ENCODE measurements at places on chromosomes 7 and 10.
A peak's percentile ranks its signal among the peaks of the same experiment; 100 is the strongest.

- peak; percentile 33 for DNase-seq
Measured at GRCh38 chr7:147245274-147245673, 1128.7 kb downstream of the CNTNAP2 start.

GRCh38 chr7:151716323-151716722 is 160.6 kb downstream of the PRKAG2 start:
- no peak for DNase-seq

DNA sequence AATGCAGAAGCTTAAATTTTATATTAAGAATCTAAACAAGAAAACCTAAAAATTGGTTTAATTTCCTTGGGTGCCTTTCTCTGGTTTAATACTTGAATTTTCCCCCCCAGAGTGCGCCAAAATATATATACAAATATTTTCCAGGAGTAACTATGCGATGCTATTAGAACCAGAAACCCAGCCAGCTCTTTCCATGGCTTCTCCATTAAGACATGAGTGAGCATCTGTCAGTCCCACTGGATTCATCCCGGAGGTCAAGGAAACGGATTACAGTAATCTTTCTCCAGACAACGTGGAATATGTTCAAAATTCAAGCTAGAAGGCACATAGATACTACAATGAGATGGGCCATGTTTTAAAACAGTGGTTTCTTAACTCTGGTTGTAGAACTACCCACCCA is 148.8 kb downstream of the TAX1BP1 start:
- DNase-seq: no peak

DNA sequence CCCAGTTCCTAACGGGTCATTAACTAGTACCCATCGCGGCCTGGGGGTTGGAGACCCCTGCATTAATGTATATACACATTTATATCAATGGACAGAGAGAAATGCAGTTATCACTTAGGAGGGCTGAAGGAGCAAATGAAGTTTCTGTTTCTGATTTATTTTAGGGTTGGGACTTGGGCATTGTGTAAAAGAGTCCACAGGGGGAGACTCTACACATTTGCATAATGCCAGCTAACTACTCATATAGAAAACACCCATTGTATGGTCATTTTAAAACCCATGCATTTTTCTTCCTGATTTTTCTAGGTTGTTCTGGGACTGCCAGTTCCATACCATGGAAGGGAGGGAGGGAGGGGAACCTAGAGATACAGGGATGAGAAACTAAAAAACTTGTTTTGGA is 23.5 kb downstream of the BCCIP start:
- DNase-seq: no peak

DNA sequence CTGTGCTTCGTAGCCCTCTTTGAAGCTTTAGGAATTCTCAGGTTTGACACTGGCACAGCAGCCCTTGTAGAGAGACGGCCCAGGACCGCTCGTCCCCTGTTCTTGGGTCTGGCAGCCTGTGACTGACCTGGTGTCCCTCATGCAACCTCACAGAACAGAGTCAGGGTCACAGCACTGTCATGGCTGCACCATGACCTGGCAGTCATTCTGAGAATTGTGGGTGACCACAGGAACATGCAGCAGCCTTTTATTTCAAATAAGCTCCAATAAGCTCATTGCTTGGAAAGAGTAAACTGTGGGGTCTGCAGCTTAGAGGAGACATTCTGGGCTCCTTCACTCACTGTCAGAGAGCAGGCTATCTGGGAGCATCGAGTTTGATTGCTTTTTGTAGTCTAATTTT is 42.5 kb downstream of the MYO1G start:
- DNase-seq: peak; percentile 17

DNA sequence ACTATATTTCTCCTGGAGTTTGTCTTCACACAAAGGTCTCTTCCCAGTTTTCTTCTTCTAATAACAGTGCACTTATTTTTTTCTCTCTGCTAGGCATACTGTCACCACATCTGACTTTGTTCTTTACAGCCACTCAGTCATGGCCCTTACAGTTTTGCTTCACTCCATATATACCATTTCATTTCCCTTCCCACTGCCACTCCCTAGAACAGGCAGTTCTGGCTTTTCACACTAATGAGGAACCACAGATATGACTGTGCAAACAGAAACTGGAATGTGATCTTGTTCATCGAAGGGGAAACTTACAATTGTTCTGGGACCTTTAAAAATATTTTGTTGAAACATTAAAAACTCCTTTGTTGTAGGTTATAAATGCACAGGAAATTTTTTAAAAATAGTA is 67.3 kb downstream of the EPDR1 start:
- no peak for DNase-seq

- DNase-seq: no peak
Measured at GRCh38 chr7:28029051-28029450, 151.5 kb downstream of the JAZF1 start.

DNA sequence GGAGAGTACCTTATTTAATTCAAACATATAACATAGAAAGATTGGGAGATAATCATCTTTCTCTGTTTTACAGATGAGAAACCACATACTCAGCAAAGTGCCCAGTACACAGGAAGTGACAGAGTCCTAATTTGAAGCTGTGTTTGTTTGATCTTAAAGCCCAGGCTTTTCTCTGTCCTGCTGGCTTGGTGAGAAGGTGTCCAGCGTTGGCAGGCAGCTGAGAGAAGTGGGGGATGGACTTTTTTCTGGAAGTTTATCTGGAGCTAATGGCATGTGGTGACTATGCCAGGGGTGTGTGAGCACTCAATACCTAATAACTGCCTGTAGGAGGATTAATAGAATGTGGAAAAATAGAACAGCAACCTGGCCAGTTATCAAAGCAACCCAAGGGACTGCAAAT is 60.8 kb downstream of the NPSR1 start:
- DNase-seq: peak; percentile 35

DNA sequence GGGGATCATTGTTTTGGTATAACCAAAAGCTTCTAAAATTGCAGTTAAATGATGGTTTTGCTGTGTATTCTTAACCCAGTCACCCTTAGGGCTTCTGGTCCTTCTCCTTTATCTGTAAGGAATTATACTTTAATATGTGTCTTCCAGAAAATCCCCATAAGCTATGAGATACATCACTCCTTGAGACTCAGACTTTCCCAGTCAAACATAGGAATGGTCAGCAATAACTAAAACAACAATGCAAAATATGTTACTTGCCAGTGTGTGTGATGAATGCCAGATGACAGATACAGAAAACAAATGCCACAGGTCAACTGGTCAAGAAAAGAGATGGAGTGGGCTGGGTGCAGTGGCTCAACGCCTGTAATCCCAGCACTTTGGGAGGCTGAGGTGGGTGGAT is 10.1 kb downstream of the ADD3 start:
- no peak for DNase-seq

DNA sequence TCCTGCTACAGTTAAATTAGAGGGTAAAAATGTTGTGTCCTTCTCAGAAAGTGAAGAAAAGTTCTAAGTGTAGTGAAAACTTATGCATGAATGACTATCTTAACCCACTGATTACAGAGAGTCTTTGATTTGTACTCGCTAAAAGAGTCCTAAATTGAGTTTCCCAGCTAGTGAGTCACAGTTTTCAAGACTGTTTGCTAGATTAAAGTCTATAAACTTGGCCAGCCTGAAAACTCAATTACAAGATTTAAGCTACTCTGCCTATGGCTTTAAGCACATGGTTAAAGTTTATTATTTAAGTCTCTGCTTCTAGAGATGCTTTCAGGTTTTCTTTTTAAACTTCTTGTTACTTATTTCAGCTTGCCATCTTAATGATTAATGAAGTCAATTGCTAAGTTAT is 44.4 kb downstream of the MRPS24 start:
- no peak for DNase-seq

GRCh38 chr7:127209886-127210285 is 42.9 kb downstream of the GRM8 start:
- no peak for DNase-seq

- DNase-seq: no peak
Measured at GRCh38 chr10:9198611-9199010, 1144.1 kb downstream of the GATA3 start.

Measured in activated CD4-positive, alpha-beta T cell treated with anti-CD3 and anti-CD28 coated beads, Interleukin-2, Interleukin-4, amounts not matched to agents 100 ng/mL and 50 ng/mL, durations not matched to agents 16 hours and 8 hours (primary cell).